ENCODE measurements at places on chromosomes 5 and 9.

- DNase-seq = no peak
Observed at GRCh38 chr5:3225201-3225960, 370.3 kb upstream of the IRX1 start.

- no peak for DNase-seq
Observed at GRCh38 chr9:1929722-1930244, 85.4 kb upstream of the SMARCA2 start.

DNA sequence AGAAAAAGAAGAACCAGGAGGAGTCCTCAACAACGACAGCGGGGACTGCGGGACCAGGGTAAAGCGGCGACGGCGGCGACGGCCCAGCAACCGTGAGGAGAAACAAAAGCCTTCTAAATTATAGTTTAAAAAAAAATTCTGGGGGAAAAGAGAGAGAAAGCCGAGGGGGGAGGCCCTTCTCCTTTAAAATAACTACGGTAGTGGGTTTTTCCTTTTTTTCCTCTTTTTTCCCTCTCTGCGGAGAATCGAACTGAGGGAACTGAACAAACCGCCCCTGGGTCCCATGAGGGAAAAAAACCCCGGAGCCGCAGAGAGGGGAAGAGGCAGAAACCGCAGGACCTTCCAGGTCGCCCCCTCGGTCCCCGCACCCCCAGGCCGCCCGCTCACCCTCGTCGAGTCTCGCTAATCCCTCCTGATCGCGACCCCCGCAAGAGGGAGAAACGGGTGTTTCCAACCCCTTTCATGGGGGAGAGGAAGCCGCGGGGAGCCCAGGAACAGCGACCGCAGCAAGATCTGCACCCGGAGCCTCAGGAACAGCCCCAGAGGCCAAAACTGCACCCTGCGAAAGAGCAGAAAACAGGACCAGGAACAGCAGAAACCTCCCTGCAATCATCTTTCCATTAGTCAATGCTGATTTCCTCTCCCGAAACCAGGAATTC is 453 bp downstream of the CPEB4 start:
- DNase-seq = no peak

DNA sequence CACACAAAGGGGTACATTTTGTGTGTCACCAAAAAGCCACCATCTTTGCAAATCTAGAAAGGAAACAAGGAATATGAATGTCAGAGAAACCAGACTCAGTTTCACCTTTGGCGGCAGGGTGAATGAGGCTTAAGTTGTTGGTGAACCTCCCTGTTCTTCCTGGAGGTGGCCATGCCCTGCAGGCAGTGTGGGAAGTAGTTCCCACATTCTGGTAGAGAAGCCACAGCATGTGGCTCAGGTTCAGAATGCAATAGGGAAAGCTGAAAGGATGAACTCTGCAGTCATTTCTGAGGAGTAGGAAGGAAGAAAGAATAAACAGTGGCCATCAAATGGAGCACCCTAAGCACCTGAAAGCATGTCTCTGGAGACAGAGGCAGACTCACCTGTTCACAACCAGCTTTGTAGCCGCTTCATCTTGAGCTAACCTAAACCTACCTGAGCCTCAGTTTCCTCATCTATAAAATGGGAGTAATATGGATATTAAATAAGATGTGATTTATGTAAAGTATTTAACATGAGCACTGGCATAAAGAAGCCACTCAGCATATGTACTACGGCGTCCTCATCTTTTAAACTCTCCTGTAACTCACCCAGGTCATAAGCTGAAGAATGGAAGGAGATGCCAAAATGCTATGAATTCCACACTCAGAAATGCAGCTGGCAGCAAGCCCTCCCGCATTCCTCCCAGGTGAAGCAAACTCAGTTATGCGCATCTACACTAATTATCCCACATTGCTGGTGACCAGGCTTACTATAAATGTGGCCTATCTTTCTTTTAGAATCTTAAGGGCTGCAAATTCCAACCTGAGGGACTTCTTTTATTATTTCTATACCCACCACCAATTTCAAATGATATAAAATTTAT is 86.0 kb downstream of the ZNF608 start:
- no peak for DNase-seq

DNA sequence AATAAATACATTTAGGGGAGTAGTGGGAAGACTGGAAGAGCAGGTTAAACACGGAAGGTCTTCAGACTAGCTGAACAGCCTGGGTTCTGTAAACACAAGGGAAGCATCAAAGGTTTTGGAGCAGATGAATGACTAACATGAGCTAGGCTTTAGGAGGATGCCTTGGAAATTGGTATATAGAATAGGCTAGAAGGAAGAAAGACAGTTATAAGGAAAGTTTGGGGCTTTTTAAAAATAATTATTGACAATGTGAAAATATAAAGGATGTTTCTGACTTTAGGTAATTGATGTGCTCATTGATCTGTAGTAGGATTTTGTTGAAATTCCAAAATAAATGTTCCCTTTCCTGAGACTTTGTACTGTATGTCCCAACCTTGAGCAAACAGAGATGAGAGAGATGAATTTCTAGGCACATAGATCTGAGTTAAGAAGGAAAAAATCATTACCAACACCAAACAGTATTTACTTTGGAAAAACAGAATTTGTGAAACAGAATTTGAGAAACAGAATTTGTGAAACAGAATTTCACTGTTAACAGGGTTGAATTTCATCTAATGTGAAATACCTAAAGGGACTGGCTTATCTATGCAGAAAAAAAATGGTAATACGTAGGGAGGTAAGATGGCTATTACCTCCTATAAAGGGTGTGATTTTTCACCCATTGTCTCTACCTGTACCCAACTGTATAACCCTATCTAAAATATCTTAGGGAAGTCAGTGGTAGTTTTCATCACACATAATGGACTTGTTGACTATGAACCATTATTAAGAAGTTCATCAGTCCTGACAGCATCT is 28.8 kb downstream of the SKP2 start:
- no peak for DNase-seq

DNA sequence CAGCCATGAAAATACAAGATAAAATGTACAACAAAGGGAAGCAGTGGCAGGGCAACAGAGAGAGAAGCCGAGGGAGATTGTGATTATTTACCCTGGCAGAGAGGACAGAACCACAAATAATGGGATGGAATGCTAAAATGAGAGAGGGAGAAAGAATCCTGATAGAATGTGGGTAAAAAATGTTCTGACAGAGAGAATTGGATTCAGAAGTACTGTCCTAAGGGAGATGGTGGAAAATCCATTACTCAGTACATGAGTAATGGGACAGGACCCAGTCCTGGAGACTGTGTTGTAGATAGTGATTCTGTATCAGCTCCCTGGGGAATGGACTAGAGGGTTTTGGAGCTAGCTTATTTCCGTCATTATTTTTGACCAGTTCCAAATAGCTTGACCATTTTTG is 831.5 kb downstream of the MAT2B start:
- no peak for DNase-seq

GRCh38 chr9:11199335-11199734 is 586.5 kb upstream of the PTPRD start:
- DNase-seq = no peak

GRCh38 chr5:181053488-181054121 is 13.5 kb downstream of the BTNL9 start:
- DNase-seq = no peak

GRCh38 chr5:150339165-150339564 is 18.3 kb upstream of the TCOF1 start:
- no peak for DNase-seq

DNA sequence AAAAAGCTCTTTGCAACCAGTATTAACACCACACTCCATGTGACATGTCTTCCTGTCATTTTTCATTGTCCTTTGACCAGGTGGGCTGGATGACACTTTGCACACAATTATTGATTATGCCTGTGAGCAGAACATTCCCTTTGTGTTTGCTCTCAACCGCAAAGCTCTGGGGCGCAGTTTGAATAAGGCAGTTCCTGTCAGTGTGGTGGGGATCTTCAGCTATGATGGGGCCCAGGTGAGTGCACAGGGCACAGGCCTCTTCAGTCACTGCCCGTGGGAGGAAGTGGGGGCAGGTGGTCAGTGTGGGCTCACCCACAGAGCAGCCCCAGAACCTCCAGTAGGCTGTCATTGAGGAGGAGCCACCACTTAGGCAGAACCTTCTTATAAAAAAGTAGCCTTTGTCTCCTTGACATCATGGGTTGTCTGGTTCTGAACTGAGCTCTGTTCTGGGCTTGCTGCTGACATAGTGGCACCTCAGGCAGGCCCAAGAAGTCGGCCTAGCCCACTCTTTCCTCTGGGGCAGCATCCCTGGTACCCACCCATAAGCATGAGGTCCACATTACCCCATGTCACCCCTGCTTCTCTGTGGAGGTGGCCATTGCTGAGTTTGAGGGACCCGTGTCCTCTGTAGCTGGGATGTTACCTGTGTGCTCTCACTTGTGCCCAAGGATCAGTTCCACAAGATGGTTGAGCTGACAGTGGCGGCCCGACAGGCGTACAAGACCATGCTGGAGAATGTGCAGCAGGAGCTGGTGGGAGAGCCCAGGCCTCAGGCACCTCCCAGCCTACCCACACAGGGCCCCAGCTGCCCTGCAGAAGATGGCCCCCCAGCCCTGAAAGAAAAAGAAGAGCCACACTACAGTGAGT is 39.3 kb downstream of the SECISBP2 start:
- no peak for DNase-seq
